ENCODE measurements at places on chromosomes 2 and 18. TPM values are rescaled to one million over a fixed set of nuclear protein-coding genes. Genes with fewer than 3 reads are reported as not detected.

LAMA1 gene
- 0.48 TPM for total RNA-seq

DNA sequence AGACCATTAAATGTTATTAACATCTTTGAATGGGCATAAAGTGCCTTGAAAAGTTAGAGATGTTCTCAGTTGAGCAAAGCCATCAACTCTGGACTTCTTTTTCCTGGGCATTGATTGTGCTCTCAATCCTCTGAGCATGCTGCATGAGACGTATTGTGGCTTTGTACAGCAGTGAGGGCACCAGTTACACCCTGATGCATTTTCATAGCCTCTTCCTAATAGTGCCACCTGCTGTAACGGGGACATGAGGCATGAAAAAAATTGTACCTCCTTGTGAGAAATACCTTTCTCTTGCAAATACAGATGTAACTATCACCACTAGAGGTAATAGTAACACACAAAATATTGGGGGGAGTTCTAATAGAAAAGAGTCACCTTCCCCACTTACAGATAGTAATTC lies 697.5 kb downstream of the TMEM182 start:
- DNase-seq: no peak

DNA sequence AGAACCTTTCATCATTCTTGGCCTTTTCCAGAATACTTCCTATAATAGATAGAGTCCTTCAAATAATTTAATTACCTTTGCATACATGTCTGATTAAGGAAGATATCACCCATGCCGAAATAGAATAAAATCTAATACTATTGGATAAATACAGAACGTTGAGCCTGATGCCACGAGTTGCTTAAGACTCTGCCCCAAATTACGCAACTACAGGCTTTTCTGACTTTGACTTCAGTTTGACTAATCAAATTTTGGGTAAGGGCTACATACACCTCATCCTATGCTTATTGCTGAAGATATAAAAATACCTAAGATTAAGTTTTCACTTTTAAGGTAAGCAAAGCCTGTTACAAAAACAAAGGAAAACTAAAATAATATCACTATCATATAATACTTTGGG lies 1065.1 kb upstream of the NRXN1 start:
- no peak for DNase-seq

NEU2 gene
- not detected for total RNA-seq

- DNase-seq: no peak
Measured at GRCh38 chr2:72956936-72957335, 39.6 kb downstream of the EMX1 start.

RAB12 gene
- total RNA-seq: 64.0 TPM

DNA sequence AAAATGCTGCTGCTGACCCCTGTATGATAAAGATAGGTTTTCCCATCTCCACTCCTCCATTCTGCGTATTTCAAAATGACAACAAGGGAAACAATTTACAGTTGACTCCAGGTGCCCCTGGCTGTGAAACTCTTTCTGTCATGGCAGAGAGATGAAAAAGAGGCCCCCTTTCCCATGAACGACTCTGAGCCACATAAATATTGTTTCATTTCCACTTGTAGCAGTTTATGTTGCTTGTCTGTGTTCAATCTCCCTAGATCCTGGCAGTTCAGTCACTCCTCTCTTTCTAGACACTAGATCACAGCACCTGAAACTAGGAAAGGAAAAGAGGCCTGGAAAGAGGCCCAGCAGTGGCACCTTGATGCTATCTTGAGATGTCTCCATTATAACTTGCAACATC lies 121.0 kb upstream of the ZNF521 start:
- DNase-seq: no peak

- no peak for DNase-seq
Measured at GRCh38 chr2:76159042-76159648, 448.4 kb upstream of the GCFC2 start.

NEDD4L gene
- 26.2 TPM for total RNA-seq

- DNase-seq: no peak
Measured at GRCh38 chr18:72811047-72811446, 56.7 kb downstream of the NETO1 start.

- DNase-seq: no peak
Measured at GRCh38 chr2:195909926-195910325, 158.7 kb downstream of the DNAH7 start.

CLEC4F gene
- total RNA-seq: 0.88 TPM

- DNase-seq: no peak
Measured at GRCh38 chr2:46072101-46072820, 224.9 kb upstream of the EPAS1 start.

DNA sequence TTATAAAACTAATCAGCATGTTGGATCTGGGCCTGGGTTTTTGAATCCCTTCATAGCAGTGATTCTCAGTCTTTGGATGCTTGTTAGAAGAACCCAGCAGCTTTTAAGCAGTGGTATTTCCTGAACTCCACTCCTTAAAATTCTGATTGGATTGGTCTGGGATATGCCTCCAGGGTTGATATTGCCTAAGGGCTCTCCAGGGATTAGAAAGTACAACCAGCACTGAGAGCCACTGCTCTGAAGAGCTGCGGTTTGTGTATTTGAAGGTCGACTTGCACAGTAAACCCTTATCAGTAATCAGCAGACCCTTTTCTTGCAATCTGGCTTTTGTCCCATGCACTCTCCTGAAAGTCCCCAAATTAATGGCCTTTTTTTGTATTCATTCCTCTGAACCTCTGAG lies 17.0 kb upstream of the RBMS1 start:
- DNase-seq: no peak

- no peak for DNase-seq
Measured at GRCh38 chr2:136985044-136985443, 219.7 kb downstream of the THSD7B start.

PREPL gene
- 76.5 TPM for total RNA-seq

DNA sequence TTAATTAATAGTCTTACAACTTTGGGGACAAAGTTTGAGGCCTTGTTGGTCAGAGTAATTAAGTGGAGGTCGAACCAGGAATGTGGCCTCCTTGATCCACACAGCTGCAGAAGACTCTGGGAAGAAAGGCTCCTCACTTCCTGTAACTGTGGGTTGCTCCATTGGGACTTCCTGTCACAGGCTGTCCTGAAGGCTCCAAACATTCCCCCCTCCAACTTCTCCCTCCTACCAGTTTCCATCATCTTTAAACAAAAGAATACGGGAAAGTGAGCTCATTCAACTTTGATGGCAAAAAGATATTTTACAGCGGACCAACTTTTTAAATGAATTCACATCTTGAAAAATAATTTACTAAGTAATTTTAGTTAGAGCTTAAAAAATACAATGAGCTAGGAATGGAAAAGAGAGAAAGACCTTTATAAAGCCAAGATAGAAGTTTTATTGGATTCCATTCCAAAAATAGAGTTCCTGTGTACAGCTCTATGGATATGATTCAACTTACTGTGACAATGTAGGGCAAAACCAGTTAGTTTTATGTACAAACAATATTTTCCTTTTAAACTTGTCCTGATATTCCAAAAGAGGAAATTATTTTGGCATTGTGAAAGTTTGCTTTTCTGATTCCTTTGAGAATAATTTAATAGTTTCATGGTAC lies 212.0 kb upstream of the NABP1 start:
- no peak for DNase-seq

NT5C1B gene
- not detected for total RNA-seq

IL1RL2 gene
- total RNA-seq: 5.9 TPM

DNA sequence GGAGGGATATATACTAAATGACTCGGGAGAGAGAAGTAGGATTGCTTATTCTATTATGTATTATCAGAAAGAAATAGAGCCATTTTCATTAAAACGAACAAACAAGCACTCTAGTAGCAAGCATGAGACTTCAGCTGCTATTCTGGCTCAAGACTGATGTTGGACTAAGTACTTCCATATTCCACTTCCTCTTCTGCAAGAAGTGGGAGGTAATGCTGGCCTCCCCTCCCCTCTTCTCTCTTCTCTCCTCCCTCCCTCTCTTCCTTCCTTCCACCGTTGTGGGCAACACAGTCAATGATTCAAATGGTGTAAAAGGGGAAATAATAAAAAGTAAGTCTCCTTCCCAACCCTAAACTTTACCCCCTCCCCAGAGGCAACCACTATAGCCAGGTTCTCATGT lies 62.6 kb downstream of the EMX1 start:
- DNase-seq: no peak

TMEM200C gene
- 0.98 TPM for total RNA-seq

- DNase-seq: no peak
Measured at GRCh38 chr2:36035137-36035536, 320.4 kb upstream of the CRIM1 start.

GRCh38 chr2:219569041-219569440 lies 2.3 kb downstream of the OBSL1 start:
- DNase-seq: no peak

- DNase-seq: no peak
Measured at GRCh38 chr2:183185534-183185933, 61.3 kb downstream of the NUP35 start.

DNA sequence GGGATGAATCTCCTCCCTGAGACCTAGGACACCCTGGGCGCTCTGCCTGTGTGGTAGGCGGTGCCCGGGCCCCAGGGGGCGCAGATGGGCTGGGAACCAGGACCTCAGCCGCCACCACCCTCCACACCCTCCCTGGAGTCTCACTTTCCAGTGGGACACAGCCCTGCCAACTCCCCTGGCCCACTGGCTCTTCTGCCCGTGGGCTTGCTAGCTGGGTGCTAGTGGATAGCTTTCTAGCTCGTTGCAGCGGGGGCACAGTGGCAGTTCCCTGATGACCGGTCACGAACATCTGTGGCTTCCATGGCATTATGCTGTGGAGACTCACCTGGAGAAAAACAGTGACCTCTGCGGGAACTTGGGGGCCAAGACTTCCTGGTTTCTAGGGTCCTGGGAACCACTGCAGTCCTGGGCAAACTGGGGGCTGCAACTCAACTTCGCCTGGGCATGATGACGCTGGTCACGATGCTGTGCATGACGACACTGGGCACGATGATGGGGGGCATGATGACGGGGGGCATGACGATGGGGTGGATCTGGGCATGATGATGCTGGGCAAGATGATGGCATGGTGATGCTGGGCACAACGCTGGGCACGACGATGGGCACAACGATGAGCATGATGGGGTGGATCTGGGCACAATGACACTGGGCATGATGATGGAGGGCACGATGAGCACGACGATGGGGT lies 31.0 kb upstream of the ALLC start:
- DNase-seq: no peak

DNA sequence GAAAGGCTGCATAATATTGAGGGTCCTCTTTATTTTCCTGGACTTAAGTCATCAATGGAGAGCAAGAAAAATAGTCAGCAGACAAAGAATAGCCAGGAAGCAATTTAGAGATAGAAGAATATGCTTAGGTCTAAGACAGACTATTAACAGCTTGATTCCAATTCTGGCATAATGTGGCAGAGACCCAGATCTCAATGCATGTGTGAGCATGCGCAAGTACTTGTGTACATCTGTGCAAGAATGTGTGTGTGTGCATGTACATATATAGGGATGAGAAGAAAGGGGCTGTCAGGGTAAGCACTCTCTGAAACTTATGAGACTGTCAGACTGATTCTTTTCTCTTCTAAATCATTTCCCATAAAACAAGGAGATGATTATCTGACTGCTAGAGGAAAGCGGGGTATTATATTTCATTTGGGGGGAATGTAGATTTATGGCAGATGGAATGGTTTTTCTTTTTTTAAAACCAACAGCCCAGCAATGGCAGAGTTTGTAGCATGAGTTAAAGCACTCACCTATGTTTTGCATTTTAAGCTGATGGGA lies 381.3 kb upstream of the SPRED2 start:
- no peak for DNase-seq

GRCh38 chr2:165952741-165953211 lies 800 bp downstream of the TTC21B start:
- no peak for DNase-seq

Measured in breast epithelium (tissue), 4 donors.